Skin of body (tissue), 3 donors: ENCODE measurements at places on chromosomes 5 and 9.

DNA sequence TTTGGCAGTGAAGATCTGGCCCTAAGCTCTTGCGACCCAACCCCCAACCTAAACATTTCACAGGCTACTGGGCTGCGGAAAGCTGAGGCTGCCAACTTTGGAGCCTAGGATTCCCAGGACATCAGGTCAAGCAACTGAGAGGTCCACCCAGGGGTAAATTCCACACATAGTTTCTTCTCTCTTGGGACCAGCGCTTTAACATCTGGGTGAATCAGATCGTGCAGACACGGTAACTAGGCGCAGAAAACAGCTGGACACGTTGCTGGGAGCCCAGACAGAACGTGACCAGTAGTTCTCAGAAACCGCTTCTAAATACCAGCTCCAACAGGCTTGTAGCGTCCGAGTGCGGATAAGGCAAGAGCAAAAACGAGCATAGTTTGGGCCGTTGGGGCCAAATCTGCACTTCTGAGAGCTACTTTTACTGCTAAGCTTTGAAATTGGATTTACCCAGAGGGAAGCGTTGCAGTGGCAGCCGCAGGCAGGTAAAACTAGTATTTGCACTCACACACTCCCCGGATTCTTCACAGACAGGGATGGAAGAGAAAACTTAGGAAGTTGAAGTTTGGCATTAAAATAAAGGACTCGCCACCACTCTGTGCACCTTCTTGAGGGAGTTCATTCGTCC lies 11.8 kb downstream of the ITGA1 start:
- peak; percentile 59 for DNase-seq

DNA sequence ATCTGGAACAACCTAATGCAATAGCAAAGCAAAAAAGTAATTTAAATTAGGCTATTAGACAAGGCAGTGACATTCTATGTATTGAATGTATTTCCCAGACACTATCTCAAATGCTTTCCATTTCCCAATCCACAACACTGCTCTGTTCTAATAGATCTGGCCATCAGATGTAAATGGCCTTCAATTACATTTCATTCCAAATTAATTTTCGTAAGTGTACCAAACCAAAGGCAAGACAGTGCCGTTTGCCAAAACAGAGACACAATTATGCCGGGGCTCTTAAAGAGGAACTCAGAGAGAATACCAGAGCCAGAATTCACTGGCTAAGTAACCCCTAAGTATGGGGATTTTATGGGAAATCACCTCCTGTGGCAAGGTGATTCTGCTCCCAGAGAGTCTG lies 63.1 kb downstream of the GNAQ start:
- no peak for DNase-seq

- DNase-seq, result peak; percentile 77
Observed at GRCh38 chr5:40309851-40310250, 369.9 kb upstream of the PTGER4 start.

DNA sequence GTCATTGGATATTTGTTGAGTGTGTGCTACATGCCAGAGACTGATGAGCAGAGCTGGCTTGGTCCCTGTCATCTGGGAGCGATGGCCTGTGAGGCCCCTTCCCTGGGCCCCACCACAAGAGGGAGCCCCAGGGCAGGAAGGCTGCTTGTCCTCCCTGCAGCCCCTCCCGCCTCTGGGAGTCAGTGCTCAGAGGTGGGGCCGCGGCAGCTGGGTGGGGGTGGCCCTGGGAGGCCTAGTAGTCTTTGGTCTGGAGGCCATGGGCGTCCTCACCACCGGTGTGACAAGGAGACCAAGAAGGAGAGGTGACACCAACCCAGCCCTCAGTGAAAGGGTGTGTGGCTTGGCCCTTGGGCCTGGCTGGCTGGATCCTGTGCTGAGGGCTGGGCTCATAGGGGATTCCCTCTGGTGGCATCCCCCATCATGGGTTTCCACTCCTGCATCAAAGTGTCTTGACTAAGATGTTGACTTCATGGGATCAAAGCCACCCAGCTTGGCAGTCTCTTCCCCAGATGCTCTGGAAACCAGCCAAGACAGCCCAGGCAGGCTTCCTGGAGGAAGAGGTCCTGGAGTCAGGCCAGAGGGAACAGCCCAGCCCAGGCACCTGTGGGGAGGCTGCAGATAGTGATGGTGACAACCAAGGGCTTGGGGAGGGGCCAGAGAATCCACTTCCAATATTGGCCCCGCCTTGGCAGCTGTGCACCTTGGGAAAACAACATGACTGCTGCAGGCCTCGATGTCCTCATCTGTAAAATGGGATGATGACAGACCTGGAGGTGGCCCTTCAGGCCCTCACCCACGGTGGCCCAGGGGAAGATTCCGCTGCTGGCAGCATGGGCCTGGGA lies 166.7 kb downstream of the GAPVD1 start:
- no peak for DNase-seq

DNA sequence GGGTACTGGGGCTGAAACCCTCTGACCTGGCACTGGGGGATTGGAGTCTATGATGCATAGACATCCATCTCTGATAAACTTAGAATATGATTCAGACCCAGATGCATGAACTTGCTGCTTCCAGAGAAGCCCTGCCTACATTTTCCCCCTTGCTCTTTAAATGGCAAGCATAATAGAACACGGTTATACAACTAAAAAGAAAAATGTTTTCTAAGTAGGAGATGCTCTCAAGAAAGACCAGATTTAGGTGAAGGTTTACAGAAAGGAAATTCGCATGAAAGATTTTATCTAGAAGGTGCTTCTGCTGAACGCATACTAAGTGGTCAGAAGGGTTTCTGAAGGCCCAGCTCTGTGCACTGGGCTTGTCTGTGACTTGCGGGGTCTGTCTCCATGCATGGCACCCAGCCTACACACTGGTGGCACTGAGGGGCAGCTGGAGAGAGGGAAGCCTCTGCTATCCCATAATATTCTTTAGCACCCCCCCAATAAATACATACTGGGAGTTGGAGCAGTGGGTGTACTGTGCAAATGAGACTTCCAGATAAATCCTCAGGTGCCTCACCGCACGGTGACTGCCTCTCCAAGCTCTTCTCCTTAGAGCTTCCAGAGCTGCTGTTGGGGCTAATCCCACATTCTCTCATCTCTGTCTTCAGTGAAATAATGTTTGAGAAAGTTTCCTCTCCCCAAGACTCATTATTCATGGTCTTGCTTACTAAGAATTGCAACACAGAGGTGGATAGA lies 114.6 kb downstream of the FSTL4 start:
- DNase-seq, result no peak
